ENCODE measurements at places on chromosomes 12 and 14.
A peak's percentile ranks its signal among the peaks of the same experiment; 100 is the strongest.

- DNase-seq = peak; percentile 55
- H3K36me3 ChIP-seq = no peaks in the 10 kb centered on the region
- H3K27me3 ChIP-seq = no peaks in the 10 kb centered on the region
Observed at GRCh38 chr12:29962276-29963035, 178.7 kb upstream of the TMTC1 start.

- no peaks in the 10 kb centered on the region for H3K27me3 ChIP-seq
- no peak overlapping the region for H3K27ac ChIP-seq
- no peak for DNase-seq
- H3K4me3 ChIP-seq = no peak overlapping the region
Observed at GRCh38 chr12:77861317-77861716, 30.6 kb downstream of the NAV3 start.

- no peaks in the 10 kb centered on the region for H3K27me3 ChIP-seq
- no peak overlapping the region for H3K4me3 ChIP-seq
- H3K27ac ChIP-seq = peak overlapping the region; percentile 53
- no peak for DNase-seq
Observed at GRCh38 chr12:112183141-112184021, 58.0 kb downstream of the TRAFD1 start.

GRCh38 chr14:71752111-71752738 is 180.0 kb upstream of the RGS6 start:
- H3K27ac ChIP-seq = no peak overlapping the region
- H3K36me3 ChIP-seq = no peaks in the 10 kb centered on the region
- no peak for DNase-seq
- peaks cover 7% of the 10 kb centered on the region for H3K4me1 ChIP-seq

DNA sequence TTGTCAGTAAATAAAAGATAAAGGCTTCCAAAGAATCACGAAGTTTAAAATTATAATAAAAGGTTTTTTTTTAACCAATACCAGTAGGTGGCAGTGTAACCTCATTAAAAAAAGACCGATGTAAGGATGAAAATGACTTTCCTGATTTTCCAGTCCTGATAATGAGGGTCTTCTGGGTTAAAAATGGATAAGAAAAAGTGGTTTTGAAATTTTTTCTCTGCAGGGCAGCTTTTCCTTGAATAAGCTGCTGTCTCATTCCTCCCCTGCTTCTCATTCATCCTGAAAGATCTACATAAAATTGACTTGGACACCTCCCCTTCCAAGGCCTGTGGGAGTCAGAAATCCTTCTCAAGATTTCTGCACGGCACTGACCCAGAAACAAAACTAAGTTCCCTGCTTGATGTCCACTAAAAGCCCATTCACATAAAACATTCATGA is 58.9 kb upstream of the FBXO33 start:
- H3K27ac ChIP-seq = no peak overlapping the region
- H3K4me1 ChIP-seq = no peaks in the 10 kb centered on the region
- no peaks in the 10 kb centered on the region for H3K27me3 ChIP-seq
- no peaks in the 10 kb centered on the region for H3K36me3 ChIP-seq
- H3K4me3 ChIP-seq = no peak overlapping the region

All from breast epithelium (tissue), 4 donors.